Osteocyte (in vitro differentiated cells): ENCODE measurements at places on chromosomes 2 and 18.

- H3K36me3 ChIP-seq = no peaks in the 10 kb centered on the region
- no peak for DNase-seq
- H3K4me1 ChIP-seq = no peaks in the 10 kb centered on the region
- H3K4me3 ChIP-seq = no peak overlapping the region
These were observed 38.4 kb upstream of the GAREM1 start for GRCh38 chr18:32509111-32509510.

- no peaks in the 10 kb centered on the region for H3K36me3 ChIP-seq
- peaks cover 30% of the 10 kb centered on the region for H3K4me1 ChIP-seq
- no peaks in the 10 kb centered on the region for H3K27me3 ChIP-seq
- H3K27ac ChIP-seq = peak overlapping the region; percentile 47
- H3K4me3 ChIP-seq = peak overlapping the region; percentile 93
- no peak for DNase-seq
These were observed 2.5 kb downstream of the HPCAL1 start for GRCh38 chr2:10305254-10305635.

GRCh38 chr18:79823120-79823519, 25.4 kb downstream of the KCNG2 start:
- no peak for DNase-seq
- no peak overlapping the region for H3K4me3 ChIP-seq
- no peak overlapping the region for H3K27ac ChIP-seq
- peaks cover 13% of the 10 kb centered on the region for H3K27me3 ChIP-seq
- H3K36me3 ChIP-seq = no peaks in the 10 kb centered on the region

- H3K4me3 ChIP-seq = no peak overlapping the region
- no peaks in the 10 kb centered on the region for H3K27me3 ChIP-seq
- H3K36me3 ChIP-seq = peaks cover 23% of the 10 kb centered on the region
- no peak for DNase-seq
These were observed 64.5 kb downstream of the ATP9B start for GRCh38 chr18:79133724-79134123.

DNA sequence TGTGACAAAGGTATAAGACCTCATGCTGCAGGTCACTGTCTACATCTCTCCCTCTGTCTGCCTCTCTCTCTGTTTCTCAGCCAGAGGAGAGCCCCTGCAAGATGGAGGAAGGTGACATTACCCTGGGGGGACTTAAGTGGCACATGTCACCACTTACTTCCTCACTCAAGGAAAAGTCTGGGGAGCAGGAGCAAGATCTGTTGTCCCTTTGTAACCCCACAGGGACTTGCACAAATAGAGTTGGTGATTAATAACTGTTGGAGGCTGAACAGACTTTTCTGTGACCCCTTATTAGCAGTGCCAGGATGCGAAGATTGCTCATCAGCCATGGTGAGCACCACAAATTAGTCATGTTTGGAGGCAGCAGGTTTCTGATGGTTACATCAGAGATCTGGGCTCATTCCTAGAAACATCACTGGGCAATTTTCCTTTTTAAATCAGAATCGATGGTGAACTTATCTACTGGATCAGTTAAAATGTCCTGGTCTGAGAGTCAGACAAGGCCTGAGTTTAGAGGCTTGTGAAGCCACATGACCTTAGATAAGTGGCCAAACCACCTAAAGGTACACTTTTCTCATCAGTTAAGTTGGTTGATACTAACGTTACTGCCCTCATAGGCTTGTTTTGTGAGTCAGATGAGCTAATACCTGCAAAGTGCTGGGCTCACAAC, 81.2 kb upstream of the LTBP1 start:
- DNase-seq = no peak
- no peaks in the 10 kb centered on the region for H3K27me3 ChIP-seq
- no peak overlapping the region for H3K4me3 ChIP-seq
- peaks cover 40% of the 10 kb centered on the region for H3K4me1 ChIP-seq
